SIG-M5 (cell line): ENCODE measurements at places on chromosomes 1 and 21.

GRCh38 chr1:161791904-161792655, 26.0 kb downstream of the ATF6 start:
- no peak for DNase-seq

DNA sequence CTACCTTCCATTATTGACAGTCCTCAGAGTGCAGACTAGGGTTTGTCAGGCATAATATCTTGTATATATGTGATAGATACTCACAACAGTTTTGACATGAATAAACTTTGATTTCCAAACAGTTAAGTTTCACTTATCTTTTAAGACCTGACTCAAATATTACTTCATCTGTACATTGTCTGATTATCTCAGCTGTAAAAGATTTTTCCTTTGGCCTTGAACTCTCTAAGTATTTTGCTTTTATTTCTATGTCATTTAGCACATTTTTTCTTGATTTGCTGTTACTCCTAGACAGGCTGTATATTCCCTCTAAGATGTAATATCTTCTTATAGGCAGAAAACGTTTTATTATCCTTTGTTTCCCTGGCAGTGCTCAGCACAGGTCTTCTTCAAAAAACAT, 65.6 kb upstream of the DMRTA2 start:
- no peak for DNase-seq

- no peak for DNase-seq
Observed at GRCh38 chr1:185289880-185290279, 27.2 kb downstream of the IVNS1ABP start.

- DNase-seq: no peak
Observed at GRCh38 chr1:60886090-60886489, 196.3 kb upstream of the NFIA start.

GRCh38 chr1:211640301-211640630, 35.2 kb downstream of the NEK2 start:
- no peak for DNase-seq

DNA sequence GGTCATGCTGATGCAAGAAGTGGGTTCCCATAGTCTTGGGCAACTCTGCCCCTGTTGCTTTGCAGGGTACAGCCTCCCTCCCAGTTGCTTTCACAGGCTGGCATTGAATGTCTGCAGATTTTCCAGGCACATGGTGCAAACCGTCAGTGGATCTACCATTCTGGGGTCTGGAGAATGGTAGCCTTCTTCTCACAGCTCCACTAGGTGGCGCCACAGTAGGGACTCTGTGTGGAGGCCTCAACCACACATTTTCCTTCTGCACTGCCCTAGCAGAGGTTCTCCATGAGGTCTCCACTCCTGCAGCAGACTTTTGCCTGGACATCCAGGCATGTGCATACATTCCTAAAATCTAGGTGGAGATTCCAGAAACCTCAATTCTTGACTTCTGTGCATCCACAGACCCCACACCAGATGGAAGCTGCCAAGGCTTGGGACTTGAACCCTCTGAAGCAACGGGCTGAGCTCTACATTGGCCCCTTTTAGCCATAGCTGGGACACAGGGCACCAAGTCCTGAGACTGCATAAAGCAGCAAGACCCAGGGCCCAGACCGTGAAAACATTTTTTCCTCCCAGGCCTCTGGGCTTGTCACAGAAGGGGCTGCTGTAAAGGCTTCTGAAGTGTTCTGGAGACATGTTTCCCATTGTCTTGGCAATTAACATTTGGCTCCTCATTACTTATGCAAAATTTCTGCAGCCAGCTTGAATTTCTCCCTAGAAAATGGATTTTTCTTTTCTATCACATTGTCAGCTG, 466.2 kb upstream of the PBX1 start:
- DNase-seq: no peak

- DNase-seq: no peak
Observed at GRCh38 chr1:94796266-94796665, 23.9 kb upstream of the SLC44A3 start.

DNA sequence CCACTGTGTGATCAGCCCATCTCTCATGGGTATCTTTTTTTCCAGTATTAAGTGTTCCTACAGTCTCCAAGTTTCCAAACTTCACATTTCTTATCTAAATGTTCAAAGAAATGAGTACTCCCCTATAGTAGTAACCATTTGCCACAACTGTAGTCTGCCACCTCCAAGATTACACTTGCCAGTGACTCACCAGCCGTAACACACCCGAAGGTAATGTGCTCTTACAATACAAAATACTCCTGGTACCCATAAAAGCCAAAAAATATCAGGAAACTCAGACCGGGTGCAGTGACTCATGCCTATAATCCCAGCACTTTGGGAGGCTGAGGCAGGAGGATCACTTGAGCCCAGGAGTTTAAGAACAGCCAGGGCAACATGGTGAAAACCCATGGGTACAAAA, 20.5 kb upstream of the ZNF496 start:
- DNase-seq: no peak

DNA sequence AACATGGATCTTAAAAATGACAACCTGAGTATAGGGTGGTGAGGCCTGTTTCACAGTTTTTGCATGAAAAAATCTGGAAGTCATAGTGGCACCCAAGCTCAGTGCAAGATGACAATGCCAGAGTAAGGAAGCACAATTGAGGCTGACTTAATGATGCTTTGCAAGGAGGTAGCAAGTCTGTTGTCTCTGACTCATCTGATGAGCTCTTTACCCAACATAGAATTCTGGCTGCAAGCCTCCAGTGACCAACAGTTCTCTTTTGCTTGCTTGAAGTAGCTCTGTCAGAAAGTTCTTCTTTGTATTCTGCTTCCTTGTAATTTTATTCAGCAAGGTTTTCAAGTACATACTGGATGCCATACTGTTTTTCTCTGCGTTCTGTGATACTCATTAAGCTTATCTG, 117.1 kb downstream of the FOXD2 start:
- no peak for DNase-seq

DNA sequence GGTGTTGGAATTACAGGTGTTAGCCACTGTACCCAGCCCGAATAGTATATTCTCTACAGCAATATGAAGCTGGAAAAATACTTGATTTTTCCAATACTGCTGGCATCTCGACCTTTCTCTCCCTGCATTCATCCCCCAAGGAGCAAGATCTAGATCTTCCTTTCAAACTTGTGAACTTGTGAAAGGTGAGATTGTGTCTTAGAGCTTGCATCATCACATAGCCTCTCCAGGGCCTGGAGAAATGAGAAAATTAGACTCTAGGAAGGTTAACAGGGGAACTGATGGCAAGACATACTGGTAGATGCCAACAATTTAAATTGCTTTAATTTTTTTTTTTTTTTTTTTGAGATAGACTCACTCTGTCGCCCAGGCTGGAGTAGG, 2.1 kb downstream of the PRUNE1 start:
- no peak for DNase-seq

DNA sequence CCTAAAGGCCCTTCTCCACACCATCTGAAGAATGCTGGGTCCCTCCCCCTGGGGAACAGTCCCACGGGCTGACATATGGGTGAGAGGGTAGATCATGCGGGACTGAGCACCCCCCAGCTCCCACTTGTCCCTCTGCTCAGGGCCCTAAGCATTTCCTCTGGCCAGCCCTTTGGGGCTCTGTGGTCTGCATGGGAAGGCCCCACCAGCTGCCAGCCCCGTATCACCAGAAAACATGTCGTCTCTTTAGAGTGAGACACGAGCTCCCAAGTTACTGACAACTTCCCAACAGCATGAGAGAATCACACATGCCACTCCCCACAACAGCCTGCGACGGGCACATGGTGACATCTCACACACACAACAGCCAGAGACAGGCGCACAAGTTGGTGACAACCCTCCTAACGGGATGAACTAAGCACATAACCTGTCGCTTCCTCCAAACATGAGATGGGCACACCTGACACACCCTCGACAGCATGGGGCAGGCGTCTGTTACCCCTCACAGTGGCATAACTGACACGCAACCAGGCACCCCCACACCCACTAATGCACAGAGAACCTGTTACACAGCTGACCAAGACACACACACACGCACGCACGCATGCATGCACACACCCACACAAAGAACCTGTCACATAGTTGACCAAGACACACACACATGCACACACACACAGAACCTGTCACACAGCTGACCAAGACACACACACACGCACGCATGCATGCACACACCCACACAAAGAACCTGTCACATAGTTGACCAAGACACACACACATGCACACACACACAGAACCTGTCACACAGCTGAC, 41.2 kb downstream of the AHDC1 start:
- DNase-seq: no peak

DNA sequence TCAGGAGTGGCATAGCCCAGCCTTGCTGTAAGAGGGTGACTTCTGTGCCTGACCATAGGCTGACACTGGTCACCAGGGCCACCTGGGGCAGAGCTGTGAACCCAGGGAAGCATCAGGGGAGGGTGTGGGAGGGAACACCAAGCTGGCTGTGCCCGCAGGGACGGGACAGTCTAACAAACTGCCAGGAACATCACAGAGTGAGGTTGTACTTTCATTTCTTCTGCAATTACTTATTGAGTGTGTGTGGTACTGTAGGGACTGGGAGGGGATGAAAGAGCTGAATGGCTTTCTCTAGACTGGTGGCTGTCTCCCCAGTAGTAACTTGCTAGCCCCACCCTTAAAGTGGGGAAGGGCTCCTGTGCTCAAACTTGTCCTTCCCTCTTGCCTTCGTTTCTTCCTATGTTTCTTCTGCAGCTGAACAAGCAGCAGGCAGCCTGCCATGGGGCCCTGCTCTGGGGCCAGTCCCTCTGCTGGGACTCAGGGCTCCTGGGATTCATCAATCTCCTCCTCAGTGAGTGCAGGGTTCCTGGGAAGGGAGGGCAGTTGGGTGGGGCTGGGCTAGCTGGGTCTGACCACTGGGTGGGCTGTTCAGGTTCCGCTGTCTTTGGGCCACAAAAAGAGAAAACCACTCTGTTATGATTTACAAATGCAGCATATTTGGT, 39.7 kb upstream of the ETV3 start:
- DNase-seq: no peak

GRCh38 chr1:109170035-109170764, 43.5 kb upstream of the SARS1 start:
- no peak for DNase-seq

- no peak for DNase-seq
Observed at GRCh38 chr21:32336711-32337110, 38.1 kb downstream of the MRAP start.

DNA sequence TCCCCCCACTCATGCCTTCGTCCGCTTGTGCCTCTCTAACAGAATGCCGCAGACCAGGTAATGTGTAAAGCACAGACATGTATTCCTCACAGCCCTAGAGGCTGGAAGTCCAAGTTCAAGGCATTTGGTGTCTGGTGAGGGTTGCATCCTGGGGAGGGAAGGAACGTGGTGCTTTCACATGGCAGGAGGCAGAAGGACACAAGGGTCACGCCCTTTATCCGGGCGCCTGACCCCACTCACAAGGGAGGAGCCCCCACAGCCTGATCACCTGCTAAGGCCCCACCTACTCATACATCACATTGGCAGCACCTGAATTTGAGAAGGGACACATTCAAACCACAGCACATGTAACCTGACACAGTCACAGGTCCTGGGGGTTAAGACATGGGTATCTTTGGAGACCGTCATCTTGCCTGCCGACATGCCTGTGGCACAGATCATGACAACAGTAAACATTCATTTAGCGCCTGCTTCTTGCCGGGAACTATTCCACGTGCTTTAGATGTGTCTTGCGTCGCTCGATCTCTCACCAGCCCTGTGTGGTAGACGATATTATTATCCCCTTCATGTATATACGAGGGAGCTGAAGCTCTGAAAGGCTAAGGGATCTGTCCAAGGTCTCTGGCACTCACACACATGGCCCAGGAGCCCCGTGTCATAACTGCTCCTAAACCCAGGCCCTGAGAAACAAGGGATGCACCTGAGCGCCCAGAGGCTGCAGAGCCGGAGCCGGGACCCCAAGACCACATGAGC, 235.6 kb downstream of the NPHP4 start:
- DNase-seq: no peak

- DNase-seq: no peak
Observed at GRCh38 chr1:211493876-211494653, 2.1 kb upstream of the RD3 start.
